ENCODE measurements at places on chromosomes 11 and 22.
A peak's percentile ranks its signal among the peaks of the same experiment; 100 is the strongest.

GRCh38 chr22:40202225-40202944 lies 24.7 kb downstream of the TNRC6B start:
- DNase-seq: peak; percentile 13

GRCh38 chr11:93330446-93330984 lies at the start of gene DEUP1:
DEUP1 (plus strand) TSS chr11:93330742; CDS start chr11:93332260, 1,518 bp downstream.
- DNase-seq: peak; percentile 87

DNA sequence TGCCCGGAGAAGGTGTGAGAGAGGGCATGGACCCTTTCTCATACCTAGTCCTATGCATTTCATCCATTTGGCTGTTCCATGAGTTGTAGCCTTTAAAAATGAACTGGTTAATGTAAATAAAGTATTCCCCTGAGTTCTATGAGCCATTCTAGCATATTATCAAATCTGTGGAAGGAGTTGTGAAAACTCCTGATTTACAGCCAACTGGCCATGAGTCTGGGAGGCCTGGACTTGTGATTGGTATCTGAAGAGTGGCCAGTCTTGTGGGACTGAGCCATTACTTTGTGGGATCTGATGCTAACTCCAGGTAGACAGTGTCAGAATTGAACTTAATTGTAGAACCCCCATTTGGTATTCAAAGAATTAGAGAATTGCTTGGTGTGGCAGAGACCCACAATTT lies 48.4 kb downstream of the FAM118A start:
- DNase-seq: no peak

DNA sequence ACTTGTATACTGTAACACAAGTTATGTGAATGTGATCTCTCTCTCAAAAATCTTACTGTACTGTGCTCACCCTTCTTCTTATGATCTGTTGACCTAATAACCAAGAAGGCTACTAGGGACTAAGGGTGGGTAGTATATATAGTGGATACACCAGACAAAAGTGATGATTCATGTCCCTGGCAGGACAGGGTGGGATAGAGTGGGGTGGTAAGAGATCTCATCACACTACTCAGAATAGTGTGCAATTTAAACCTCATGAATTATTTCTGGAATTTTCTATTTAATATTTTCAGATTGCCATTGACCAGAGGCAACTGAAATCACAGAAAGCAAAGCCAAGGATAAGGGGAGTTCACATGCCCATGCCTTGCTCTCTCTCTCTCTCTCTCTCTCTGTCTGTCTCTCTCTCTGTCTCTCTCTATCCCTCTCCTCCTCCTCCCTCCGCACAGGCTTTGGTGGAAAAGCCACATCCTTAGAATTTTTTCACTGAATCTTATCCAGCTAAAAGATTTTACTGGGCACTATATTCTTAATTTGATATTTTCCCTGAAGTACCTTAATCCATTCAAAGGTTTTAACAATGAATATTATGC lies 12.0 kb upstream of the STK33 start:
- DNase-seq: no peak

GRCh38 chr11:74255741-74256375 lies 55.6 kb downstream of the P4HA3 start:
- DNase-seq: peak; percentile 75

- DNase-seq: no peak
These were observed 21.5 kb downstream of the PICALM start for GRCh38 chr11:86047275-86047991.

DNA sequence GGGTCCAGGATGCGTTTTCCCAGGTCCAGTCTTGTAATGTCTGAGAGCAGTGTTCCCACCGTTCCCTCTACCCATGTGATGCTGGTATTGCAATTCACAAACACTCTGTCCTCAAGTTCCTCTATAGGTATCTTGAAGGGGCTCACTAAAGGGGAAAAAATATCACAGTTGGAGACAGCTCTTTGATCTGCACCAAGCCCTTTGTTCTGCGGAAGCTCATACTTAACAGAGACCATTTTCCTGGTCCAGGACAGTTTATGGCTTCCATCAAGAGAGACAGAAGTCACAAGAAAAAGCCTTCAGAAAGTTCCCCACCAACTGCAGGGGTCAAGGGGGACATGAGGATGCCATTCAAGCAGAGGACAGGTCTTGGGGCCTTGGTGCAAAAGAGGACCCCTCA lies 2.1 kb downstream of the CD3D start:
- no peak for DNase-seq

DNA sequence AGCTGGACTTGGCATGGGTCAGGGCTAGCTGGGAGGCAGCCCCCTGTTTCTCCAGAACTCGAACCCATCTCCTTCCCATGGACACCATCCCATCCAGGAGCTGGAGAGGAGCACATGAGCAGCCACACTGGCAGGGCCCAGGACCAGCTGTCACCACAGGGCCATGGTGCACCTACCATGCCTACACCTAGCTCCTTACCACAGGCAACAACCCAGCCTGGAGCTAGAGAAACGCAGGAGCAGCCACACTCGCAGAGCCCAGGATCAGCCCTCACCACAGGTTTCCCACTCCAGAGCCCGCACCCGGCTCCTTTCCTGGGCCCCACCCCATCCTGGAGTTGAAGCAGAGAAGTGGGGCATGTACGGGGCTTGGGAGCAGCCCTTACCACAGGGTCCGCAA lies 50.2 kb downstream of the GAB4 start:
- DNase-seq: no peak

GRCh38 chr22:22940961-22941605 lies 53.5 kb downstream of the IGLL5 start:
- DNase-seq: no peak

- DNase-seq: no peak
These were observed 138.5 kb downstream of the TTC28 start for GRCh38 chr22:28541137-28541536.

GRCh38 chr11:85643191-85643614 lies 4.6 kb upstream of the TMEM126A start:
- DNase-seq: no peak

DNA sequence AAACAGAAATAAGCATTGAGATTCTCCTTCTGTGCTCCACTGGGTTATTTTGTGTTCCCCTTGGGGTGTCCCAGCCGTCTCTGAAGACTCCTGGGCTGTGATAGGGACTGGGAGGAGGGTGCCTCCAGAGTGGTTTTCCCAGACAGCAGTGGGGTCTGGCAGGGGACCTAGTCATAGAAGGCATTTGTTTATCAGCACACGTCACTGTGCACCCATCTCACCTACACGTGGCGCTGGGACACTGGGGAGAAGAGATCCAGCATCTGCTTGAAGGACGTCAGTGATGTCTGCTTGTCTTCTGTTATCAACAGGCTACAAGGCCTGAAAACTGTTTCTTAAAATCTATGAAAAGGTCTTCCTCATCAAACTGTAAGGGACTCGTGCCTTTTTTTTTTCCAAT lies 34.2 kb upstream of the PICK1 start:
- no peak for DNase-seq

DNA sequence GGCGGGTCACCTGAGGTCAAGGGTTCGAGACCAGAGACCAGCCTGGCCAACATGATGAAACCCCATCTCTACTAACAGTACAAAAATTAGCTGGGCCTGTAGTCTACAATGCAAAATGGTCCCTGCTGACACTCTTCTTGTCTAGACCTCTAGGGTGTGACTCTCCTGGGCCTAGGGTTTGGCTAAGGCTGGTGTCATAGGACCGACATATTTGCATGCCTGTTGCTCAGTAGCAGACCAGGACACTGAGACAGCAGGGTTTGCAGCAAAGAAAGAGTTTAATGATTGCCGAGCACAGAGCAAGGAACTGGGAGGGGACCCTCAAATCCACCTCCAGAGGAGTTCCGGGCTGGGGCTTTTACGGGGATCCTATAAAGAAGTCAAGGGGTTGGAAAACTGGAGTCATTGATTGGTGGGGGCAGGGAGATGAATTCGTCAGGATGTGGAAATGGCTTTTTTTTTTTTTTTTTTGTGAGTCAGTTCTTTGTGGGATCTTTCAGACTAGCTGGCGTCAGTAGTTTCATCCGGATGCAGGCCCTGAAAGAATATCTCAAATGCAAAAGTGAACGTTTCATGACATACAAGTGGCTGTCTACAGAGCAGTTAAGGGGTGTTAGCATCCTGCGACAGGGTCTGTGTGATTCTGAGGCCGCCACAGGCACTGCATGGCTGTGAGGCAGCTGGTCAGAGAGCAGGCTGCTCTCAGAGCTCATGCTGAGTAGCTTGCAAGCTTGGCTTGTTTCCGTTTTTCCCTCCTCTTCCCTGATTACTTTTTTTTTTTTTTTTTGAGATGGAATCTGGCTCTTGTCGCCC lies 27.2 kb upstream of the A4GALT start:
- DNase-seq: no peak

DNA sequence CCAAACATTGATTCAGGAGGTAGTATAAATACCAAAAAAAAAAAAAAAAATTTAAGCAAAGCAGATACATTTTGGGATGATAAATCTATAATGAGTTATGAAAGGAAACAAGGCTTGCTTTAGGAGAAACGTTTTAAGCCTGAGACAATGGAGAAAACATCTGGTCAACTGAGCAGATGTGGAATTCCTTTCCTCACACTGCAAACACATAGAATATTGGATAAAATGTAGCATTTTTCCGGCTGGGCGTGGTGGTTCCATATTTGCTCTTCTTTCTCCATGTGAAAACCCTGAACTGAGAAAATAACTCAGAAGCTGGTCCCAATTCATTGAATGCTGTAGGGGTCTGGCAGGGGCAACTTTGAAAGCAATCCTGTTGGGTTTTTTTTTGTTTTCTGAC lies 33.9 kb downstream of the ENDOD1 start:
- DNase-seq: no peak

- DNase-seq: no peak
These were observed 12.2 kb downstream of the PAAF1 start for GRCh38 chr11:73889019-73889418.

- DNase-seq: no peak
These were observed 4.2 kb downstream of the USP2 start for GRCh38 chr11:119377112-119377901.

DNA sequence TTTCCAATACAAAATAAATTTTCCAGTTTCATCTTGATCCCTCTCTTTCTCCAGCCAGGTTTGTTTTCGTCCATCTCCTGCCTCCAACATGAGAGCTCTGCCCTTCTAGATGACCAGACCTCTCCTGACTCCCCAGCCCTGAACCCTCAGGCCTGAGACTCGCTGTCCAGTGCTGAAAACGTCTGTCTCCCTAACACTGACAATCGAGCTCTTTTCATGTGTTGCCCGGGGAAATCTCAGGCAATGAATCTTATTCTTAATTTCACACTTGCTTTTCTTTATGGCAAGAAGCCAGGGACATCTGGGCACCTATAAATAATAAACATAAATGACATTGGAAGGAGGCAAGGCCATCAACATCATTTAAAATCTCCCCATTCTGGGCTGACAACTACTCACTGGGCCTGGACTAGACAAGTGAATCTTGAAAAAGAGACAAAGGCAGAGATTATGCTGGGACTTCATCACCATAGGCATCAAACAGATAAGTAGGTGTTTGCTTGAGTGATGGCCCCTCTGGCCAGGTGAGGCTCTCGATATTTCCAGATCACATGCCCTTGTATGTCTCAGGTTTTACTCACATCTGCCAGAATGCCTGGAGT lies 274.5 kb upstream of the B3GAT1 start:
- no peak for DNase-seq

DNA sequence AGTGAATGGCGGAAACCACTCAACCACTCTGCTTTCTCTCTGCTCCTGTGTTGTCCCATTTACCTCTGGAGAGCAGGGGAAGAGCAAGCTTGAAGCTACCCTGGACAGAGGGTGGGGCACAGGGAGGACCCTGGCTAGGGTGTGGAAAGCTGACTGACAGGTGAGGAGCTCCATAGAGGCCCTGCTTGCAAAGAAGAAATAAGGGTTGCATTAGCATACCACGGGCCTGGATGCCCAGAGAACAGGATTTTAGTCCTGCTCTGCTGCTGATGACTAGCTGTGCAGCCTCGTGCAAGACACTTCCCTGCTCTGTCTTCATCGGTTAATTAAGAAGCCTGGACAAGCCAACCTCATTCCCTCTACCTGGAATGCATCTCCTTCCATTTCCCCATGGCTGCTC lies 135.0 kb downstream of the BUD13 start:
- DNase-seq: no peak

GRCh38 chr11:118202599-118203422 lies 22.0 kb downstream of the JAML start:
- DNase-seq: no peak

Data from NCI-H1092 treated with DMSO at 0.1 percent for 48 hours (cell line).